Stimulated activated CD4-positive, alpha-beta T cell treated with anti-CD3 and anti-CD28 coated beads, Interleukin-4, amount 100 ng/mL, for 4 hours (primary cell): ENCODE measurements at places on chromosomes 1 and 21.

- no peak for DNase-seq
Observed at GRCh38 chr1:98344731-98345130, 316.8 kb upstream of the SNX7 start.

DNA sequence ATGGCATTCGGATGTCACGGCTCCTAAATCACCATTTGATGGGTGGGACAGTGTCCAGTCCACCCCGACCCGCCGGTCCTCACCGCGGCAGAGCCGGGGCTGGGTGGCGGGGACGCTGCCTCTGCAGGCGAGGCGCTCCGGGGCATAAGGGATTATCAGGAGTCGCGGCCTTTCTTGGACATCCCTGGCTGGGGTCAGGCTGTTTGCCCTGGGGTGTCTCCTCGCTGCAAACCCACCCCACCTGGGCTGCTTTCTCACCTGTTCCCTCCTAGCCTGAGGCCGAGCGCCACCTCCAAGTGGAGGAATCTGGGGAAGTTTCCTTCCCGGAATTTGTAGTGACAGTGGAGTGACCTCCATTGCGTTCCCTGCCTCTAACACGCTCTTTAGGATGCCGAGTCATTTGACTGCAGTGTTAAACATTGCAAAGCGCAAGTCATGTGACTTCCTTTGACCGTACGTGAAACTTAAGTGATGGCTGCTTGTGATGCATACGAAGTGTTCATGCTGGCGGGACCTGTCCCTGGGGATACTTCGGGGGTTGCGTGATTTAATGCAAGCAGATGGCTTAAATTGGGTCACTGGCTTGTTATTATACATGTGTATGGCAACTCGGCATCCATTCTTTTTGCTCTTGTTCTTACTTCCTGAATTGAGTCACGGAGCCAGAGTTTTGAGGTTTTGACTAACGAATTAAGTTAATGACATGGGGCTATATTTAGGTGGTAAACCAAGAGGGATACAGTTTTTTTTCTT is 536 bp downstream of the LGALS8 start:
- DNase-seq = peak; percentile 20

DNA sequence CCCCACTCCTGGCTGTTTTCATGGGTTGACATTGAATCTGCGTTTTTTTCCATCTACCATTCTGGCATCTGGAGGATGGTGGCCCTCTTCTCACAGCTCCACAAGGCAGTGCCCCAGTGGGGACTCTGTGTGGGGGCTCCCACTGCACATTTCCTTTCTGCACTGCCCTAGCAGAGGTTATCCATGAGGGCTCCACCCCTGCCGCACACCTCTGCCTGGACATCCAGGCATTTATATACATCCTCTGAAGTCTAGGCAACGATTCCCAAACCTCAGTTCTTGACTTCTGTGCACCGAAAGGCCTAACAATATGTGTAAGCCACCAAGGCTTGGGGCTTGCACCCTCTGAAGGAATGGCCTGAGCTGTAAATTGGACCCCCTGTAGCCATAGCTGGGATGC is 147.9 kb upstream of the FMN2 start:
- DNase-seq = no peak

GRCh38 chr1:202152399-202152798 is 7.9 kb upstream of the ARL8A start:
- DNase-seq = no peak

GRCh38 chr1:18886003-18886335 is 16.4 kb downstream of the ALDH4A1 start:
- DNase-seq = no peak

- DNase-seq = no peak
Observed at GRCh38 chr1:208264469-208265121, 20.4 kb upstream of the PLXNA2 start.

DNA sequence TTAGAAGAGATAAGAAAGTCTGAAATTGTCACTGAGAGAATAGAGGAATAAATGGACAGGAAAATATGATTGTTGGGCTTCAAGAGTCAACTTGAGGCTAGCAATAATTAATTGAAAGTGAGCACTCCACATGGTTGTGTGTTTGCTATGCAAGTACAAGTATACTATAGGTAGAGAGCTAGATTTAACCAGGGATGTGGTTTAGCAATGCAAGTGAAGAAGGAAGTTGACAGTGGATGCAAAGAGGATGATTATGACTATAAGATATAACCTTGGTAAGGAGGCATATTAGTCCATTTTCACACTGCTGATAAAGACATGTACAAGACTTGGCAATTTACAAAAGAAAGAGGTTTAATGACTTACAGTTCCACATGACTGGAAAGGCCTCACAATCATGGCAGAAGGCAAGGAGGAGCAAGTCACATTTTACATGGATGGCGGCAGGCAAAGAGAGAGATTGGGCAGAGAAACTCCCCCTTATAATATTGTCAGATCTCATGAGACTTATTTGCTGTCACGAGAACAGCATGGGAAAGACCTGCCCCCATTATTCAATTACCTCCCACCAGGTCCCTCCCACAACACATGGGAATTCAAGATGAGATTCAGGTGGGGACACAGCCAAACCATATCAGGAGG is 47.3 kb downstream of the DTL start:
- no peak for DNase-seq

- no peak for DNase-seq
Observed at GRCh38 chr21:17402937-17403336, 109.9 kb upstream of the CXADR start.

- no peak for DNase-seq
Observed at GRCh38 chr1:85611856-85612255, 31.3 kb downstream of the CCN1 start.

DNA sequence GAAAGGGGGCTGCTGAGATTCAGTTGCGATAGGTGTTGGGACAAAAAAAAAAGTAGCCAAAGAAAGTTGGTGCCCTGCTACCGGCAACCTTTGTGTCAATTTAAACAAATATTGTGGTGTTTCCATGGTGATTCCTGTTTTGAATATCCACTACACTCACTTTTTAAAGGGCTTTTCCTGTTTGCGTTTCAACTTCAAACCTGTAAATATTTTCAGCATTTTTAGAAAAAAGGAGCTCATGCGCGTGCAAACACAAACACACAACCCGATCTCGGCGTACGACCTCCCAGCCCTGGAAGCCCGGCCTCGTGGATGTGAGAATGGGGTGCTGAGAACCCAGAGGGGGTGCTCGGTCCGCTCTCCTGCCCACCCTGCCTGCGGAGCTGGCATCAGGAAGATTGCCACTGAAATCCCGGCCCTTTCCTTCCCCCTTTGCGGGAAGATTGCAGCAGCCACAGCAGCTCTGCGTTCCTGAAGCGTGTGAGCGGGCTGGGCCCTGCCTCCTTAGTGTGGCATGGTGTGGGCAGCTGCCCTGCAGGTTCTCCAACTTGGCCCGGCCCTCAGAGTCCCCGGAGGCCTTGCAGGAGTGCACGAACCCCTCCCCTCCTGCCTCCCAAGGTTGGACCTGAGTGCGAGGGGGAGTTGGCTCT is 34.8 kb downstream of the CASZ1 start:
- no peak for DNase-seq

- DNase-seq = no peak
Observed at GRCh38 chr1:54883349-54884102, 3.5 kb downstream of the DHCR24 start.

GRCh38 chr1:240244968-240245628 is 153.4 kb downstream of the FMN2 start:
- no peak for DNase-seq

- no peak for DNase-seq
Observed at GRCh38 chr1:32984090-32984454, 19.5 kb upstream of the RNF19B start.

GRCh38 chr1:235746245-235746644 is 96.7 kb upstream of the GNG4 start:
- no peak for DNase-seq

DNA sequence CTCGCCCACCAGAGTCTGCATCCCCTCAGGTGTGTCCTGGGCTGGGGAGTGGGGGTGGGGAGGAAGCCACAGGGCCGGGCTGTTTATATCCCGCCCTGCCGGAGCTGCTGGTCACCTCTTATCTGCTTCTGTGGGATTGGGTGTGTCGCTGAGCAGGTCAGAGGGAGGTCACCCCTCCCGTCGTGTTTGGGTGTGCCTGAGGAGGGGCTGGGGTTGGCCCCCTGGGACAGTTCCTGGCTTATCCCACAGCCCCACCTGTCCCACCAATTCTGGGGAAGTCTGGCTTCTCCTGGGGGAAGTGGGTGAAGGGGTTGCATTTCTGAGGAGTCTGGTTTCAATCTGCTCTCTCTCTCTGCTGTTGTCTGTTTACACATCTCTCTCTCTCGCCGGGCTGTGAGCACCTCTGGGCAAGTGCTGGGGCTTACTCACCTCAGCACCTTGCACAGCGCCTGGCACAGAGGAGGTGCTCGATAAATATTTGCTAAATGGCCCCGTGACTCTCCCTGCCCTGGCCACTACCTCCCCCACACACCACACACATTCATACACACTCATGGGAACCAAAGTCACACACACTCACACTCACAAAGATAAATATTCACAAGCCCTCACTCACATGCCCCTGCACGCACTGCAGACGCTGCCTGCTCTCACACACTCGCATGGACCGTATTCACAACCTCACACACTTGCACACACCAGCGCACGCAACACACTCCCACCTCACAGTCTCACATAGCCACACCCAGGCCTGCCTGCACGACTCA is 8.3 kb downstream of the ELF3 start:
- no peak for DNase-seq
